Urinary bladder (tissue), 4 donors: ENCODE measurements at places on chromosomes 2 and 18. TPM values are rescaled to one million over a fixed set of nuclear protein-coding genes. Genes with fewer than 3 reads are reported as not detected.

Gene CFAP65
- not detected for polyA plus RNA-seq

Gene FBXO41
- polyA plus RNA-seq, result 1.0 TPM

- DNase-seq, result no peak
Measured at GRCh38 chr2:23757686-23758433, 169.1 kb downstream of the ATAD2B start.

- DNase-seq, result no peak
Measured at GRCh38 chr2:2587354-2587753, 256.3 kb upstream of the MYT1L start.
